ENCODE measurements at places on chromosomes 2 and 18.

- H3K27me3 ChIP-seq, result no peaks in the 10 kb centered on the region
- H3K36me3 ChIP-seq, result peaks cover 42% of the 10 kb centered on the region
- no peak for DNase-seq
- H3K4me3 ChIP-seq, result no peak overlapping the region
Observed at GRCh38 chr2:86476092-86476491, 34.9 kb downstream of the KDM3A start.

DNA sequence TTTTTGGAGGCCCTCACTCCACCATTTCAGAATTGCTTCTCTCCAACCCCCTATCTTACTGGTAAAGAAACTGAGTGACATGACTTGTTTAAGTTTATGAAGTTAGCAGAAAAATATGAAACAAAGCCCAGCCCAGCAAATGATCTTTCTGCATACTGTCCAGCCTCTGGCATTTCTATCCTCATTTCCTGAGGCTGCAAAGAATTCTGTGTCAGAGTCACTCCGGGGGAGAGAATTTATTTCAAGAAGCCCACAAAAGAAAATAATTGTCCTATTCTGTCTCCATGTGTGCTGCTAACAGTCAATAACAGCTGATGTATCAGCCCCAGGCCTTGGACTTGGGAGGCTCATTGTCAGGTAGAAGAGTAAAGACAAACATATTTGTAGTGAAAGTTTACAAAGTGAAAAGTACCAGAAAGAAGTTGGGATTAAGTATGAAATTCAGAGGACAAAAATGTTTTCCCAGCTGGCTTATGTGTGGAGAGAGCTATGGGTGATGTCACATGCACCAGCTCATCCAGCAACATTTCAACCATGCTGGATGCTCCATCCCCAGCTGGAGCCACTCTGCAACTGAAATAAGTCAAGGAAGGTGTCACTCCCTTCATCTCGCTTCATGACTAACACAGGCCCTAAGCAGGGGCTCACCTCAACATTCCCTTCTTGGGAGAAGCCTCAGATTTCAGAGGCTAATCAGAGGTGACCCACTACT lies 42.3 kb downstream of the TRABD2A start:
- H3K36me3 ChIP-seq, result peaks cover 5% of the 10 kb centered on the region
- DNase-seq, result no peak
- H3K27ac ChIP-seq, result peak overlapping the region; percentile 50
- H3K27me3 ChIP-seq, result peaks cover 4% of the 10 kb centered on the region

DNA sequence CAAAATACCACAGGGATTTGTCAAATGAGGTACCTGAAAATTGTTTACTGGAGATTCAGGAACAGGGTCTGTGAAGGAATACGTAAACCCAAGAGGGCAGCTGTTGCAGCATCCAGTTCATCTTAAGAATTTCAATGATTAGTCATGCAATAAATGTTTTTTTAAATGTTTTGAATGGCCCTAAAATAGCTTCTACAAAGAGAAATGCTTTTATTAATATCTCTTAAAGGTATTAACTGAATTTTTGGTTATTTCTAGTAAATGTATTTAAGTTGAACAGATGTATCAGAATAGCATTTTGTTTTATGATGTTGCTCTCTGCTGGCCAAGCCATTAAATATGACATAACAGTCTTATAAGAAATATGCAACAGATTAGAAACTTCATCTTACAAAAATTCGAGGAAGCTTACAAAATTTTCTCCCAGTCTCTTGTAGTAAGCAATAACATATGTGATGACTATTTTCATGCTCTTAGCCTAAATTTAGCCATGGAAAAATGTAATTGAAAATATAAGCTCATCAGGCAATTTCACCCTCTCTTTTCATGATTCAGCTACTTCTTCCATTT lies 863.9 kb downstream of the SUCLG1 start:
- no peak for DNase-seq
- no peaks in the 10 kb centered on the region for H3K36me3 ChIP-seq
- H3K4me3 ChIP-seq, result no peak overlapping the region
- no peak overlapping the region for H3K27ac ChIP-seq

GRCh38 chr2:47653902-47654789 lies 128.8 kb upstream of the MSH6 start:
- no peak overlapping the region for H3K4me3 ChIP-seq
- H3K36me3 ChIP-seq, result no peaks in the 10 kb centered on the region
- H3K27ac ChIP-seq, result peak overlapping the region; percentile 25
- no peaks in the 10 kb centered on the region for H3K27me3 ChIP-seq
- DNase-seq, result no peak

DNA sequence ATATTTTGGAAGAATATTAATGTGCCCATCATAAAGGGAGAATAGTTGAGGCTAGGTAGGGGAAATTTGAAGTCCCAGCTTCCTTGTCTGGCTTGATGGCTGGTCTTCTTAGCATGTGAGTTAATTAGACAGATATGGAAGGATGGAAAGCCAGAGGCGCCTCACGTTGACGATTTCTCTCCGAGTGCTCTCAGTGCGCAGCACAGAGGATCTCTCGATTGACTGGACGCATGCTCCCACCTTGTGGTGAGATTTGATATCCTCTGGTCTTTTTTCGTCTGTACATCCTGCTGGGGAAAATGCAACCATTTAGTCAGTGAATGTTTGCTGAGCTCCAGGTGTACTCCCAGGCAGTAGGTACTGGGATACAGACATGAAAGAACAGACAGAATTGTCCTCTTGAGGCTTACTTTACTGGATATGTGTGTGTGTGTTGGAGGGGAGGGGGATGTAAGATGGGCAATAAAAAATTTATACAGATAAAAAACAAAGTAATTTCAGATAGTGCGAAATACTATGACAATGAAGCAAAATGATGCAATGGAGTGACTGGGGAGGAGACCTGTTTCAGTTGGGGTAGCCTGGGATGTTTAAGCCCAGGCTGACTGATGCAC lies 66.9 kb upstream of the ZNG1B start:
- peaks cover 23% of the 10 kb centered on the region for H3K4me1 ChIP-seq
- peaks cover 7% of the 10 kb centered on the region for H3K27me3 ChIP-seq
- no peak overlapping the region for H3K4me3 ChIP-seq
- no peak overlapping the region for H3K27ac ChIP-seq
- H3K36me3 ChIP-seq, result no peaks in the 10 kb centered on the region
- no peak for DNase-seq

GRCh38 chr2:16774980-16775898 lies 109.6 kb upstream of the CYRIA start:
- no peak overlapping the region for H3K4me3 ChIP-seq
- no peaks in the 10 kb centered on the region for H3K4me1 ChIP-seq
- H3K27ac ChIP-seq, result no peak overlapping the region
- no peak for DNase-seq

GRCh38 chr18:79309614-79310358 lies 85.9 kb upstream of the NFATC1 start:
- peaks cover 16% of the 10 kb centered on the region for H3K36me3 ChIP-seq
- no peak overlapping the region for H3K4me3 ChIP-seq

GRCh38 chr2:38239452-38239851 lies 137.6 kb downstream of the ATL2 start:
- DNase-seq, result no peak
- no peak overlapping the region for H3K4me3 ChIP-seq
- H3K36me3 ChIP-seq, result no peaks in the 10 kb centered on the region

DNA sequence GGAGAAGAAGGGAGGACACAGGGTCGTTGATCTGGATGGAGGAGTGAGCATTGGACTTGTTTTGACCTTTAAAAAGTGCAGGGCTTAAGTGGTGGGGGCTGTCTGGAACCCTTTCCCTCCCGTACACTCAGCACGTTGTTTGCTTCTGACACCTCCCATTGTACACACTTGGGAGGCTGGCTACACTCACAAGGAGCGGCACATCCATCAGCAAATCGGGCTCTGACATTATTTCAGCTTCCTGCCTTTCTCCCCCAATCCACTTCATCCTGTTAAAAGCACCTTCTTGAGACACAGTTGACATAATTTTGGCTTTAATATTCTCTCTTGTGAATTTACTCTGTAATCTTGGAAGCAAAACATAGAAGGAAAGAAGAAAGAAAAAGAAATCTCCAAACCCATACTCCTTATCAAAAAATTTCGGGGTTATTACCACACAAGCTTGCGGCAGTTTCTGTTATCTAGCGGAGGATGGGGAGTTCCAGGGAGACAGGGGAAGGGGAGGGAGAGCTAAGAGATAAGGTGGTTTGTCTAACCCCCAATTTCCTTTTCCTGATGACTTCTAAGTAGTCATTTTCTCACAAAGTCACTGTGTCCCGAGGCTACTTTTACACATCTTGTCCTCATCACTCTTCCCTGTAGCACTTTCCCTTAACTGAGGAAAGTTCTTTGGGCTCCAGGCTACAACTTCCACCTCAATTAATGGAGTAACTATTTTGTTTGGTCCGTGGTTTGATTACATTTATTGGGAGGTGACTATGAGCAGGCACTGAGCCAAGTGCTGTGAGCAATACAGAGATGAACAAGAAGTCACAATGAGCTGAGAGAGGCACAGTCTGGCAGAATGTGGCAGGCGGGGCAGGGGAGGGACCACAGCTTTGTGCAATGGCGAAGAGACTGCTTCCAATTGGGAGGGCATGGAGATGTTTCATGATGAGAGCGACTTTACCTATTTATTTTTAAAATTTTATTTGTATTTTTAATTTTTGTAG lies 240.1 kb upstream of the MEX3C start:
- no peak for DNase-seq
- no peaks in the 10 kb centered on the region for H3K36me3 ChIP-seq
- no peaks in the 10 kb centered on the region for H3K4me1 ChIP-seq

DNA sequence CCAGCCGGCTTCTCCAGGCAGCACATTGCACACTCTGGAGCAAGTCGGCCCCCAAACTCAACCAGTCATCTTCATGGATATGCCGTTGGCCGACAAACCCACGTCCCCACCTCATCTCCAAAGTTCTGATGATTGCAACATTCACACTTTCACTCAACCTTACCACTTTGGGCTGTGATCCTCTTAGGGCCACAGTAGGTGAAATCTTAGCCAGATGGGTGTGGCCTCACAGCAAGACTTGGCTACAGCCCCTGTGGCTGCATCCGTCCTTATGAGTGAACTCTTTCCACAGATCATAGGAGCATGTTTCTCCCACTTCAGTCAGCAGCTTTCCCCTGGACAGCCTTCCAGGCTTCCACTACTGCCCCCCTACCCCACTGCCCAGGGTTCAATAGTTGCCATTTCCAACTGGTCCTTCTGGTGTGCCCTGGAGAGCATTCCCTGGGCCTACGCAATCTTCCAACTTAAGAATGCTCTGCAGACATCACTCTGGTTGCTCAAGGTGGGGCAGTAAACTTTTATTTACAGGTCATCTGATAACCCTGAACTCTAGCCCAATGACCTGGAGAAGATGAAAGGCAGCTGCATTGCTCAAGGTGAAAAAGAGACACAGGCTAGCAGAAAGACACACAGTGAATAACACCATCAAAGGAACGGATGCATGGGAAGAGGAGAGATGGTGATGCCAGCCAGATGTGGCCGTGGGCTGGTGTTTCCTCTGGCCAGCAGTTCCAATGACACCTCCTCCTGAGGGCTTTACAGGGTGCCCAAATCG lies 34.5 kb downstream of the ARL4C start:
- H3K27me3 ChIP-seq, result no peaks in the 10 kb centered on the region
- H3K4me1 ChIP-seq, result no peaks in the 10 kb centered on the region
- DNase-seq, result no peak
- H3K27ac ChIP-seq, result no peak overlapping the region
- no peak overlapping the region for H3K4me3 ChIP-seq

DNA sequence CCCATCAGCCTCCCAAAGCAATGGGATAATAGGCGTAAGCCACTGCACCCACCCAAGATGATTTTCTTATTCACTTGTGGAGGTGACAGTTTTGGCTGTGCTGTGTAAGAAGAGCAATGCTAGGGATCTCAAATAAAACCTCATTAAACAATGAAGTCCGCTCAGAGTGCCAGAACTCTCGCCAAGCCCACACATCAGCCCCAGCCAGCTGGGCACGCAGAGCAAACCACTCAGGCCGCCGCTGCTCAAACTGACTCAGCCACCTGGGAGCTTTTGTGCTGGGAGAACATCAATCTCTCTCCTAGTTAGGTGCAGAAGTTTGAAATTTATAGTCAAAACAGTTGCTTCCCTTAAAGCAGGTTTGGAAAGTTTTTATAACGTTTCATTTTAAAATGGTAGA lies 47.6 kb downstream of the RNF152 start:
- peaks cover 20% of the 10 kb centered on the region for H3K36me3 ChIP-seq
- no peak overlapping the region for H3K4me3 ChIP-seq
- H3K27ac ChIP-seq, result no peak overlapping the region
- DNase-seq, result no peak
- H3K27me3 ChIP-seq, result no peaks in the 10 kb centered on the region

- no peak overlapping the region for H3K4me3 ChIP-seq
- H3K27ac ChIP-seq, result no peak overlapping the region
- peaks cover 36% of the 10 kb centered on the region for H3K4me1 ChIP-seq
- H3K27me3 ChIP-seq, result no peaks in the 10 kb centered on the region
- no peak for DNase-seq
- peaks cover 2% of the 10 kb centered on the region for H3K36me3 ChIP-seq
Observed at GRCh38 chr2:159000072-159000471, 31.6 kb downstream of the TANC1 start.

DNA sequence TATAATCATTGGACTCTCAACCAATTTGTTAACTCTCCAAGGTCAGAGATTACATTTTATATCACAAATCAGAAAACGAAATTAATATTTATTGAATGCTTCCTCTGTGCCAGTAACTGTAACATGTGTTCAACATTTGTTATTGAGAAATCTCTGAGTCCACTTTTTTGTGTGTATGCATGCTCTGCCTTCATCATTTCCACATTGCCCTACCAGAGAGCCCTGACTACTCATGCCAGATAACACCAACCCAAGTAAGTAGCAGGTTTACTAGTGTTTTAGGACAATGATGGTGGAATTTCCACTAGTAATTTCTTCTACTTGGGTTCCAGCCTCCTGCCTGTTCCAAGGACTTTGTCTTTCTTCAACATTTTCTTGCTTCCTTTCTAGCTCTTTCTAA lies 14.2 kb upstream of the FAP start:
- no peak overlapping the region for H3K27ac ChIP-seq
- H3K27me3 ChIP-seq, result no peaks in the 10 kb centered on the region
- no peak overlapping the region for H3K4me3 ChIP-seq
- H3K36me3 ChIP-seq, result no peaks in the 10 kb centered on the region

DNA sequence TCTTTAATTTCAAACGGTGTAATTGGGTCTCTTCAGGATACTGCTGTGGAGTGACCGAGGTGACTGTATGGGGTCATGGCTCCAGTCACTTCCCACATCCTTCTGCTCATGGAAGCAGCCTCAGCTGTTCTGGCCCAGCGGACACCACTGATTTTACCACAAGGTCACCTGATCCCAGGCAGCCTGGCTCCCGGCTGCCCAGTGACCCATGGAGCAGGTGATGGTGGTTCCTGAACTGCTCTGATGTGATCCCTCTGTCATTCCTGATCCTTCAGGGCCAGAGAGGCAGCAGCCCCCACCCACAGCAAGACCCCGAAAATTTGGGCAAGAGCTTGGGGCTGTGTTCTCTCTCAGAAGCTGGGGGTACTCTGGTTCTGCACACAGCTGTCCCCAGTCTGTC lies 35.5 kb upstream of the HS6ST1 start:
- H3K27me3 ChIP-seq, result no peaks in the 10 kb centered on the region
- H3K27ac ChIP-seq, result no peak overlapping the region
- no peak for DNase-seq
- H3K36me3 ChIP-seq, result peaks cover 5% of the 10 kb centered on the region
- peaks cover 7% of the 10 kb centered on the region for H3K4me1 ChIP-seq
